MV-4-11 (cell line): ENCODE measurements at places on chromosomes 3 and 15.

DNA sequence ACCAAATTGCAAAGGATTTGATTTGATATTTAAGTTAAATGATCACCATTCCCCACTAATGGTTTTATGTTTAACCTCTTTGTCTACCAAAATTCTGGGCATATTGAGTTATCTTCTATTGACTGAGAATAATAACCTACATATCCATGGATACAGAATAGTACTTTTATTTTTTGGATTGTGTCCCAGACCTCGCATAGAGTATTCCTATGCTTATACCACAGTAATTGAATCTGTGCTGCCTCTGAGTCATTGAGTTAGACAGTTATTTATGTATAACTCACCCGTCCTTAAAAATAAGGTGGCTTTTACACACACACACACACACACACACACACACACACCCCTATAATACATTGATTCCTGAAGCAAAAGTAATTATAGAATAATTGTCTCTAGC, 690.1 kb upstream of the BCHE start:
- no peak for DNase-seq

- no peak for DNase-seq
These were observed 96.5 kb downstream of the FSIP1 start for GRCh38 chr15:39685999-39686613.

GRCh38 chr3:52143616-52144015, 10.6 kb downstream of the POC1A start:
- DNase-seq: no peak

- no peak for DNase-seq
These were observed 823 bp upstream of the CCDC71 start for GRCh38 chr3:49166752-49167556.

DNA sequence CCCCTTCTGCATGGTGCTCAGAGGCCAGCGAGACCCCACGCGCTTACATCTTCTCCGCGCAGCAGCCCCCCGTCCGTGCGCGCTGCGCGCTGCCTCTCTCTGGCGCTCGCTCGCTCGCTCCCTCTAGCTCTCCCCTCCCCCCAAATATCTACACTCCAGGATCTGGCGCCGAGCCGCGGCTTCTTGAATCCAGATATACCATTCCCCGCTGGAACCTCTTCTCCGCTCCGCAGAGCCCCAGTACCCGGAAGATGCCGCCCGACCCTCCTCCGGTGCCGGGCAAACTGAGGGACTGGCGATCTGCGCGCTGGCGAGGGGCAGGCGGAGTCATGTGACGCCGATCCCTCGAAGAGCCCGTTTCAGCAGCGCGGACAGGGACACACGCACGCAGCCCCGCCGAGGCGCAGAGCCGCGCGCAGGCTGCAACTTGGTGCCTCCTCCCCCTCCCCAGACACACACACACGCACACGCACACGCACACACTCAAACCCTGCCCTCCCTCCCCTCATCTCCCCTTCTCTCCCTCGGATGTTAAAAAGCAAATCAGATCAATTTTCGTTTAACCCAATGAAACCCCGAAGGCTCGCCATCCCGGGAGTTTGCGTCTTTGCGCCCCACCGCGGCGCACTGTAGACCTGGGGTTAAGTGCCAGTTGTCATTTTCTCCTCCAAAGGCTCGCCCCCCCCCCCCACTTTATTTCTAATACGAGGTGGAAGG, at the start of gene RASGRF1:
Gene RASGRF1 (minus strand): TSS at position 294 of the 717 bp plus-strand sequence. CDS start 282 bp downstream, at position 12.
- DNase-seq: no peak

GRCh38 chr3:124741027-124741426, 10.8 kb downstream of the UMPS start:
- DNase-seq: no peak

DNA sequence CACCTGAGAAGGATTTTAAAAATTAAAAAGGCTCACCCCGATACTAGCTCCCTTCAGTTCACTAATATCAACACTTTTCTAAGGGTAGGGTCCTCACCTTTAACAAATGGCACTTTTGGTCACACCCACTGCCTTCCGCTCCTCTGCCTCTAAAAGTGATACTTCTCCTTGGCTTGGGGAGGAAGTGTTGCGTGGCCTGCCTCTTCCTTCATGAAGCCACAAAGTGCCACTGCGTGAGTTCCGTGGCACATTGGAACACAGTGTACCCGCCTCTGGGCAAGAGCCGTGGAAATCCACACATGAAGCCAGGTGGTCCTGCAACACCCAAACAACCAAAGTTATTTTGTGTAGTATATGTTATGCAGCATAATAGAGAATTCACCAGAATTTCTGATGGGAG, 3.9 kb downstream of the B4GALT4 start:
- DNase-seq: peak; percentile 37

- no peak for DNase-seq
These were observed 39.2 kb upstream of the CSPG4 start for GRCh38 chr15:75751891-75752290.

GRCh38 chr3:107272471-107272870, 104.8 kb upstream of the CCDC54 start:
- DNase-seq: no peak

GRCh38 chr3:53259427-53260259, 3.8 kb upstream of the TKT start:
- no peak for DNase-seq

DNA sequence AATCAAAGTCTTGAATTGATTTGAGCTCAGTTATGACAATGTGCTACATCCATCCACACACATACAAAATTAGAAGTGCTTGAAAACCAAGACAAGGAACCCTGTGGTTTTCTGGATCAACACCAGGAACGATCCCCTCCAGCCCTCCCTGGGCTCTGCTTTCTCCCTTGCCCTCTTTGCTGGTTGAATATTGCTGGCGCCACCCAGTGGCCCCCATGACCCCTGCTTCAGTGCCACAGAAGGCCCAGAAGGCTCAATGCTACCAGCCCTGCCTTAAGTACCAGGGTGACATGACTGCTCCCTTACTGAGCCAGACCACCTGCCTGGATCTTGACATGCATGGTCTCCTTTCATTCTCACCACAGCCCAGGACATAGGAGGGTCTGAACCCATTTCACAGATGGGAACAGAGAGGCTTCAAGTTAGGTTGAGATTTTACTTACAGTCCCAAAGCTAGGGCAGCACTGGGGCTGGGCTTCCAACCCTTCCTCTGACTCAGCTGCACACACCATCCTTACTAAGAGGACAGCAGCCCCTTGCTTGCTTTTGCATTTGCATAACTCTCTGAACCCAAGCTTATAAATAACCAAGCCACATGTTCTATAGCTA, 15.0 kb downstream of the IL12A start:
- peak; percentile 58 for DNase-seq

- DNase-seq: peak; percentile 34
These were observed 93.8 kb downstream of the RFTN1 start for GRCh38 chr3:16419640-16420241.

DNA sequence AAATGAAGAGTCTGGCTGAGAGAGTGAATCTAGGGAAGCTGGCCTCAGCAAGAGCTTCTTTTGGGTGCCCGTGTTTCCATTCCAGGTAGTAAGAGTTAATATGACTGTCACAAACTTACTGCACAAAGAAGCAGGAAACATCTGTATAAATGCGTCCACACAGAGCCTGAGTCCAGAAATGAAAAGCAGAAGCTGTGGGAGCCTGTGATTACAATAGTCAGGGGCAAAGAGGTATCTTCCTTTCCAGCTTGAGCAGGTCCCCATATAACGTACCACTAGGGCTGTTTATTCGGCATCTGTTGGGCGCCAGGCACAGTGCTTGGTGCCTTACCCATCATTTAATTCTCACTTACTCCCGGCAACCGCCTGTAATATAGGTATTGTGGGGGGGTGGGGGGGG, 40.5 kb upstream of the B3GNT5 start:
- DNase-seq: peak; percentile 89

- DNase-seq: no peak
These were observed 196.6 kb downstream of the EBLN2 start for GRCh38 chr3:73258057-73258456.

DNA sequence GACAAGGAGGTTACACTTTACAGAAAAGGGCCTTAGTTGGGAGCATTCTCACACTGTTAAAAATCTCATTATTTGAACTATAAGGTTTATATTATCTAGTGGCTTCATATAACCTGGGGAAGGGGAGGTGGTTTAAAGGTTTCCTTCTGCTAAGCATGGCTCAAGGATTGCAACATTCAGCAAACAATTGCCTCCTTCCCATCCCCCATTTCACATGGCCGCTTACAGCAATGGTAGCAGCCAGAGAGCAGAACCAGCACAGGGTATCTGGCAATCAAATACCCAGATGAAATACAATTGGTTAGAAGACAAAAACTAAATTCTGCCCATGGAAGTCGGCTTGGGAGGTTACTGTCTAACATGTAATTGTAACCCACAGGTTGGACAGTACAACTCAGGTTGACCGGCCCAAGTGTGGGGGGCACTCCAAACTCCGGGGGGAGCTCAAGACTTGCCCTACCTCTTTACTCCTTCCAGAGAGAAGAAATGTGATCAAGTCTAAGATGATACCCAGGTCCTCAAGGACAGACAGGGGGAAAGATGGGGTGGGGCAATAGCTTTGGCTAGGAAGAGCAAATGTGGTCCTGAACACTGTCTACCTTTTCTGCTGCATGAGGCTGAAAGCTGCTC, 15.5 kb downstream of the ETV5 start:
- no peak for DNase-seq

DNA sequence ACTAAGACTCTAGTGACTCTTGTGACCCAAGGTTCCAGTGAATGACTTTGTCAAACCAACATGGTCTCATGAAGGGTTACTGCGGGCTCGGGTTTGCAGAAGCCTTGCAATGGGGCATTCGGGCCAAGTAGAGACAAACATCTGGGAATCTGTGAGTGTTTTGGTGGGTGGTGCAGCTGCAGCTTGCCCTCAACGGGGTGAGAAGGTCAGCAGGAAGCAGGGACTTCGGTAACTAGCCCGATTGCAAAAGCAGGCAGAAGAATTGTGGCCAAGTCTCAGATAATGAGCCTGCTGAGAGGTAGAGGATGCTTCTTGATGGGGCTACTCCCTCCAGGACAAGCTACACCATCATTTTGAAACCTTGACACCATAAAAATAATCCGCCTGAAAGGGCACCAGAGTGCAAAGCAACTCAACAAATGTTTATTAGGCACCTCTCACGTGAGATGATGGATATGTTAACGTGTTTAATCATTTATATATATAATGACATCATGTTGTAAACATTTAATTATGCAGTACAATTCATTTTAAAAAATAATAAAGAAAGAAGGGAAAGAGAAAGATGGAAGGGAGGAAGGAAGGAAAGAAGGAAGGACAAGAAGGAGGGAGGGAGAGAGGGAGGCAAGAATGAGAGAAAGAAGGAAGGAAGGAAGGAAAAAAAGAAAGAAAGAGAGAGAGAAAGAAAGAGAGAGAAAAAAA, 263.9 kb upstream of the IGF1R start:
- peak; percentile 91 for DNase-seq

DNA sequence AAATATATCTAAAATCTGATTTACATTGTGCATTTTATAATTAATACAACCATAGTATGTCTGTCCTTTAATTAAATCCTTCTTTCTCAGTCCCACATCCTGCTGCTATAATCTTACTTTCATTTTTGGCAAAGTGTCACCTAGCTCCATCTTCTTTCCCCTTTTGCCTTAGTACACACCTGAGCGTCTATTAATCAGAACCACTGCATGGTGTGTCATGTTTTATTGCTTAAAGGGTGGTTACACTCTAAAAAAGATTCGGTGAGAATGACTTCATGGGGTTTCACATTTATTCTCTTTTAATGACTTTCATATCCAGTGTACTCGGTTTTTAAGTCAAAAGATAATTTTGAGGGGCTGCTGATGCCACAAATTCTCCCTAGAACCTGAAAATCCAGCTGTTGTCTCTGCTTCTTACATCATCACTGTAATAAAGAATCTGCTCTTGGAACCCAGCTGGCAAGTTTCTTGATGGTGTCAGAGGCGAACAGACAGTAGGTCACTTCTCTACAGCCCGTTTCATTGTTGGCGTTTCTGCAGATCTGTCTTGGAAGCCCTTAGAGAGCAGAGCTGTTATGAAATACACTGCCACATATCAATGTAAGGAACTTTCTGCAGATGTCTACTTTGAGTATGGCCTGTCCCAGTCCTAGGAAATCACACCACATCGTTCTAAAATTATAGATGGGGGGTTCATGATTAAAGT, 99.7 kb downstream of the TIGIT start:
- DNase-seq: no peak

DNA sequence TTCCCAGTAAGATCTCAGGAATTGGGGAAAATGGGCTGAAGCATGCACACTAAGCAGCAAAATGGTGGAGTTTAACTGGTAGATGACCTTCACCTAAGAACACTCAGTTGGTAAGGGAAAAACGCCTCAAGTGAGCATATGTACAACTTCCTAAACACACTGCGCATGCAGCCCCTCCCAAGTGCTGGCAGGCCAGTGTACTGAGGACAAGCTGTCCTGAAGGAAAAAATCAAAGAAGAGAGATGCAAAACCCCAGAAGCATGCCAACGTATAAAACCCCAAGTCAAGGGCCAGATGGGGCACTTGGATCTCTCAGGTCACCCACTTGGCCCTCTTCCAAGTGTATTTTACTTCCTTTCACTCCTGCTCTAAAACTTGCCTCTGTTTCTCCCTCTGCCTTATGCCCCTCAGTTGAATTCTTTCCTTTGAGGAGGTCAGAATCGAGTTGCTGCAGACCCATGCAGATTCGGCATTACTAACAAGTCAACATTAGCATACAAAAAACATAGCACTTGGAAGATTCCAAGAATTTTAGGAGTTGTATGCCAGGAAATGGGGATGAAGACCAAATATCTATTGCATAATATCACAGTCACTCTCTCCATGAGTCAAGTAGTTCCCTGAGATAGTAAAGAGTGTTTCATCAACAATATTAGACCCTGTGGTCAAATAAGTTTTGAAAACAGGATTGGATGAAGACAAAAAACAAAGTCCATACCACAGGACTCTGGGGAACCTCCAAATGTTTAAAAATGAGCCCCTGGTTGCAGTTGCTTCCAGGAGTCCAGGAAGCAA, 10.8 kb upstream of the FYCO1 start:
- DNase-seq: no peak

DNA sequence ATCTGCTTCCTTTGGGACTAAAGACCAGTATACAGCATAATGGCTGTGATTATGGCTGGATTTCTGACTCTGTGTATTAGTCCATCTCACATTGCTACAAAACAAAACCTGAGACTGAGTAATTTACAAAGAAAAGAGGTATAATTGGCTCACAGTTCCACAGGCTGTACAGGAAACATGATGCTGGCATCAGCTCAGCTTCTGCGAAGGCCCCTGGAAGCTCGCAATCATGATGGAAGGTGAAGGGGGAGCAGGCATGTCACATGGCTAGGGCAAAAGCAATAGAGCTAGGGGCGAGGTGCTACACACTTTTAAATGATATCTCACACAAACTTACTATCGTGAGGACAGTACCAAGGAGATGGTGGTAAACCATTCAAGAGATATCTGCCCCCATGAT, 68.0 kb upstream of the GADL1 start:
- no peak for DNase-seq

GRCh38 chr3:159131376-159131775, 329.5 kb downstream of the MFSD1 start:
- DNase-seq: no peak

- DNase-seq: no peak
These were observed 1.5 kb downstream of the CCK start for GRCh38 chr3:42264399-42265058.

- DNase-seq: peak; percentile 99
These were observed 33.8 kb upstream of the ACP3 start for GRCh38 chr3:132283440-132283839.
